ENCODE measurements at places on chromosomes 6 and 20.

GRCh38 chr6:9197726-9198125 is 762.4 kb upstream of the SLC35B3 start:
- DNase-seq: no peak

GRCh38 chr6:161265554-161265953 is 8.3 kb downstream of the AGPAT4 start:
- no peak for DNase-seq

GRCh38 chr6:5036269-5036668 is 32.4 kb upstream of the RPP40 start:
- no peak for DNase-seq

- DNase-seq: no peak
Measured at GRCh38 chr6:15622045-15622740, 40.6 kb downstream of the DTNBP1 start.

- DNase-seq: no peak
Measured at GRCh38 chr6:71351190-71351589, 62.6 kb downstream of the OGFRL1 start.

DNA sequence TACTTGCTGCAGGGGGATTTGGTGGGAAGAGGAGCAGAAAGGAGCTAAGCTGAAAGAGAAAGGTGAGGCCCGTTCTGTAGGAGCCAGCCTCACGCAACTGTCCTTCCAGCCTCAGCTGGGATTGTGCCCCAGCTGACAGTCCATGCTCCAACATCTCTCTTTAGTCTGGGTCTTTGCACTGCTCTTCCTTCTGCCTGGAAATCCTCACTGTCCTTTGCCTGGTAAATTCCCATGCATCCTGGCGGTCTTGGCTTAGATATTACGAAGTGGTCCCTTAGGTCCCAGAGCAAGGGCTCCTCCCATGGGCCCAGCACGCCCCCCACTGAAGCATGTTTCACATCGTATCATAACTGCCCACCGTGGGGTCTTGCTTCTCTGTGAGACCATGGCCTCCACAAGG is 52.2 kb downstream of the FGD2 start:
- no peak for DNase-seq

DNA sequence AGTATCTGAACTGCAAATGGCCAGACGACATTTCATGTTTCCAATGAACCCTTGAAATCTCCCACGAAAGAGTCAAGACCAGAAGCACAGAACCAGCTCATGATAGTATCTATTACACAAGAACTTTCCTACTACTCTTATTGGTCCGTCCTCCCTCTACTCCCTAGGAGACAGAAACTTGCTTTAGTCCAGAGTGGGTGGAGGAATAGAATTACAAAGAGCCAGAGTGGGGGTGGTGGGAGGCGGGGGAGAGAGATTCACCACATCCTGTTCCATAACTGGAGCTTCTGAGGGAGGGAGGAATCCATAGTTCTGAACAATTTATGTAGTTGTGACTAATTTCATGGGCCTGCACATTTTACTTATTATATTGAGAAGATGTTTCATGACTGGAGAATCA is 18.5 kb upstream of the WFDC10A start:
- DNase-seq: no peak

DNA sequence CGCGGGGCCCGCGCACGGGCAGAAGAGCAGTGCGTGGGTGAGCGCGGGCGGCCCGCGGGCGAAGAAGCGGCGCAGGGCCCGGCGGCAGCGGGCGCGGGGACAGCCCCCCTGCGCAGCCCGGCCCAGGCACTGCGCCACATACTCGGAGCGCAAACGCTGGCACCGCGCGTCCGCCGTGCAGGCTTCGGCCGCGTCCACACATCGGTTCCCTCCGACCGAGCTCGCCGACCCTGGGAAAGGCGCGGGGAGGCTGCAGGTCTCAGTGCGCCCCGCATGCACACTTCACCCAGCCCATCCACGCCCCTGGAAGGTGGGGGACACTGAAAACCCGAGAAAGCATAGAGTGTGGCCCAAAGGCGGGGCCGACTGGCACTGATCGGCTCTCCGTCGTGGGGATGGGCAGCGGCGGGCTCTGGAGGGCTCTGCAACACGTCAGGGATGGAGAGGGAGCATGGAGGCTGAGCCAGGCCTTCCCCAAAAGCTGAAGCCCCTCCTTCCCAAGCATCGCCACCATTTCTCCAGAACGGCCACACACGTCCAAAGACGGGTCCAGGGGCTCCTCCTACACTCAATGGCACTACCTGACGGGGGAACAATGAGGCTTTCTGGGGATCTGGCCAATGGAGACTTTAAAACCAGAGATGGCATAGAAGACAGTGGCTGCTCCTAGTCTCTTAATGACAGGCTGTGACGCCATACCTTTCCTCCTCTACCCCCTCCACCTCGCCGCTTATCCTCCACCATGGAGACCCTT is 2.0 kb downstream of the GFRA4 start:
- DNase-seq: no peak

DNA sequence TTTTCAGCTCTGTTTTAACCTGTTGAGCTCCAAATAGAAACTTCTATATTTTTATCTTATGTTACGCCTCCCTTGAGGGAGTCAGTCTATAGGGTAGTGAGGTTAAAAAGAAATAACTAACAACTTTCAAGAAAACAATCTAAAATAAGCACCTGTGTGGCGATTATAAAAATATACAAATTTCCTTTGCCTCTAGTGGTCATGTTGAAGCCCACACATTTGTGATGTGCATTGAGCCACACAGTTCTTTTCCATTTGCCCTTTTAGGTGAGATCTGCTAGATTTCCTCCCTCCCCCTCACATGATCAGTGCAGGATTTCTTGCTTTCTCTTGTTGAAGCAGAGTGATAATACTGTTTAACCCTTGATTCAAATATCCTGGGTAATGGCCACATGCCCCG is 84.2 kb downstream of the MYB start:
- DNase-seq: no peak

DNA sequence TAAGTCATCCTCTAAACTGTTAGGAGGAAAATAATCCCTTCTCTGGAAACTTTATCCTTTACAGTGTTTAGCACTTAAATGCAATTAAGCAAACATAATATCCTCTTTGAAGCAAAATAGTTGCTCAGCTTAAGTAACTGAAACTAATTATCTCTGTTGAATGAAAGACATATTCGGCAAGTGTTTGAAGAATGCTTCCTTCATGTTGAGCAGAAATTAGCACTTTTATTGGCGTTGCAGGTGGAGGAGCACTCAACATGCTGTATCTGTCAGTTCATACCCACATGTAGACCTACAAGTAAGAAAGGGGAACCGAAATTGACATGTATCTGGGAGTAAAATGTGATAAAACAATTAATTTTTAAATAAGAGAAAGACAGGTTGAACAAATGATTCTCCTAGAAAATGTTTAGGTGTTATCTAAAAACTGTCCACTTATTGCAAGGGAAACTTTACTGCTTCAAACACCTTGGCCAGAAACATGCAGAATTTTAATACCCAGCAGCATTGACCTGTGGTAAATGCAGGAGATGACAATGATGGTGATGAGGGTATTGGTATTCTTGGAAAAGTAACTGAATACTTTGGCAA is 987.0 kb upstream of the MAP3K7 start:
- DNase-seq: no peak

- no peak for DNase-seq
Measured at GRCh38 chr6:95866732-95867131, 149.0 kb upstream of the FUT9 start.
